ENCODE measurements at places on chromosomes 13 and 19.

- DNase-seq = no peak
Observed at GRCh38 chr13:85303630-85304029, 495.6 kb downstream of the SLITRK6 start.

GRCh38 chr19:3636962-3637361 lies 10.4 kb upstream of the CACTIN start:
- no peak for DNase-seq

DNA sequence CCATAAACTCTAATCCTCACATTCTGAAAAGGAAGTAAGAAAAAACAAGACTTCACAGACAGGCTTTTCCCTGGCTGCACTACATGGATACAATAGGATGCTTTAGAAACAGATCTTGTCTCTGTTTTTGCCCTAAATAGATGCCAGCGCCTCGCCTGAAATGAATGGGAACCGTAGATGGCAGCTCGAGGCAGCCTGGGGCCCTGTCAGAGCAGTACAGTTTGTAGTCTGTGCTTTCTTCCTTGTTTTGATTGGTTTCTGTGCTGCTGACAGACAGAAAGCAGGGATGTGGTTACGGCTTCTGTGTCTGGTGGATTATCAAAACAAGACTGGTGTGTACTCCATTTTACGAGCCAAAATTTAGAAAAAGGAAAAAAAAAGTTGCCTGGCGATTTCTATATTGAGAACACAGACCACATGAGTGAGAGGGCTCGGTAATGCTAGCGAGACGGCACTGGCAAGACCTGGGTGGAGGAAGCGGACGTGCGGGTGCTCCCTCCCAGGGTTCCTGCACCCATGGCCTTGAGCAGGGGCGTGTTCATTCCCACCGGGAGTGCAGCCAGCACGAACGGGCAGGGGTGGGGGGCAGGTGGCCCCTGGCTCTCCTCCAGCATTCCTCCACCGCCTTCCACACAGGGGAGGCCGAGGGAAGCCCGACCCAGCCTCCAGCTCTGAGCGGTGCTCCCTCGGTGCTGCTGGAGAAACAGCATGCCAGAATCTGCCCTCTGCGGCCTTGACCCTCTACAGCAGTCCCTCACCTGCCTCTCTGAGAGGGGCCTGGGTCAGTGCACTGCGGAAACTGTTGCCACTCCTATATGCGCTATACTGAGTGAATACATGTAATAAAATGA lies 37.6 kb upstream of the C1QTNF9 start:
- peak; percentile 49 for DNase-seq

DNA sequence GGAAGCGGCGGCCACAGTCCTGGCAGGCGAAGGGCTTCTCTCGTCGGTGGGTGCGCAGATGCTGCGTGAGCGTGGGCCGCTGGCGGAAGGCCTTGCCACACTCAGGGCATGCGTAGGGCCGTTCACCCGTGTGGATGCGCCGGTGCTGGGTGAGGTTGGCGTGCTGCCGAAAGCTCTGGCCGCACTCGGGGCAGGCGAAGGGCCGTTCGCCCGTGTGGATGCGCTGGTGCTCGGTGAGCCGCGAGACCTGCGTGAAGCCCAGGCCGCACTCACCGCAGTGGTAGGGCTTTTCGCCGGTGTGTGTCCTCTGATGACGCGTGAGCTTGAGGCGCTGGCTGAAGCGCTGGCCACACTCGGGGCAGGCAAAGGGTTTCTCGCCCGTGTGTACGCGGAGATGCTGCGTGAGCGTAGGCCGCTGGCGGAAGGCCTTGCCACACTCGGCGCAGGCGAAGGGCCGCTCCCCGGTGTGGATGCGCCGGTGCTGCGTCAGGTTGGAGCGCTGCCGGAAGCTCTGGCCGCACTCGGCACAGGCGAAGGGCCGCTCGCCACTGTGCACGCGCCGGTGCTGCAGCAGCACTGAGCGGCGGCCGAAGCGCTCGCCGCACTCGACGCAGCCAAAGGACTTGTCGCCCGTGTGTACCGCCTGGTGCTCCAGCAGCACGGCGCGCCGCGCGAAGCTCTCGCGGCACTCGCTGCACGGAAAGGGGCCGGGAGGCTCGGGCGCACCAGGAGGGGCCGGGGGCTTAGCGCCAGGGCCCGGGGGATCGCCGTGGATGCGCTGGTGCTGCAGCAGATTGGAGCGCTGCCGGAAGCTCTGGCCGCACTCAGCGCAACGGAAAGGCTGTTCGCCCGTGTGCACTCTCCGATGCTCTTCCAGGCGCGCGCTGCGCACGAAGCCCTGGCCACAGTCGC lies 4.0 kb upstream of the UBE2M start:
- peak; percentile 44 for DNase-seq

GRCh38 chr13:44142941-44143665 lies 230.5 kb upstream of the SERP2 start:
- DNase-seq = no peak

DNA sequence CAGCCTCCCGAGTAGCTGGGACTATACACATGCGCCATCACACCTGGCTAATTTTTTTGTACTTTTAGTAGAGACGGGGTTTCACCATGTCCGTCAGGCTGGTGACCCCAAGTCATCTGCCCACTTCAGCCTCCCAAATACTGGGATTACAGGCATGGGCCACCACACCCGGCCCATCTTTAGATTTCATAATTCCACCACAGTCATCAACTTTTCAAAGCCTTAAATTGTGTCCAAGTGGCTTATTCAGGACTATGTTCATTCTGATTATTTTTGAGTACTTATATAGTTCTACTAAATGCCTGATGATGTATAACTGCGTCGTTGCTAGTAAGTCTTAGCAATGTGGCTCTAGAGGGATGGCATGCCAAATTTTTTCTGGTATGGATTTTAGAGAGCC lies 36.9 kb downstream of the FLT1 start:
- DNase-seq = no peak

DNA sequence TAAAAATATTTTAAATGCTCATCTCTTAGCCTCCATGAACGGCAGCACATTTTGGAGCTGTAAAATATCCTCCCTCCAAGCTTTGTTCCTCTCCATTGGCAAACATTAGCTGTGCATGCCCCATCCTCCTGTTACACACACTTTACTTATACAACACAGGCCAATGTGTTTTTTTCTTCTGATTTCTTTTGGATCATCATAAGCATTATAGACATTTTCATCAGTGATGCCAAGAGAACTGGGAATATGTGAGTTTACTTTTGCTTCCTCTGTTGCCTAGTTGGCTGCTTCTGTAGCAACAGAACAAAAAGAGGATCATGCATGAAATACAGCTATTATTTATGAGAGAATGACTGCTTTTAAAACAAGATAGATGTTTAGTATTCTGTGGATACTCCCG lies 142.6 kb downstream of the PCDH9 start:
- no peak for DNase-seq

DNA sequence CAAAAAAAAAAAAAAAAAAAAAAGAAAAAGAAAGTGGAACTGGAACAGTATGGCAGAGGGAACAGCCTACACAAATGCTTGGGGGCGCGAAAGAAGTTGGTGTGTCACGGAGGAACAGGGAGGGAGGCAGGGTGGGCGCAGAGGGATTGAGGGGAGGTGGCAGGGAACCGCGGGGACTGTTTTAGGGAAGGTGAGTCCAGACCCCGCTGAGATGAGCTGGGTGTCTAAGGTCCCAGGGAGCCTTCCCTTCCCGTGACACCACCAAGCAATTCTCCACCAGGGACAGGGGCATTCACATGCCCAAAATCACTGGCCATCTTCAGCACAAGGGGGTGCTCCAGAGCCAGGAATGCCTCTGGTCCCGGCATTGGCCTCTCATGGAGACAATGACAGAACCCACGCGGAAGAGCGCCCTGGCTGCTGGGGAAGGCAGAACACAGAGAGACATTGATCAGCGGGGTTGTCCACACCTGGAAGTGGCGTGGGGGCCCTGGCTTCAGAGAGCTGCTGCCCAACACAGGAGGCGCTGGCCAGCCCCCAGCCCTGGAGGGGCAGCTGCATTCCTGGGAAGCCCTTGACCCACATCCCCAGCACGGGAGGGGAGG lies 6.9 kb downstream of the PEAK3 start:
- DNase-seq = peak; percentile 49
